ENCODE measurements at places on chromosomes 16 and 17. TPM values are rescaled to one million over a fixed set of nuclear protein-coding genes. Genes with fewer than 3 reads are reported as not detected.
A peak's percentile ranks its signal among the peaks of the same experiment; 100 is the strongest.

Gene GPR179
- 0.14 TPM for total RNA-seq

- peak; percentile 25 for DNase-seq
Observed at GRCh38 chr17:46191322-46192188, 1.7 kb downstream of the KANSL1 start.

- no peak for DNase-seq
Observed at GRCh38 chr16:66682271-66682670, 14.3 kb downstream of the CMTM4 start.

Gene CA5A
- not detected for total RNA-seq

Gene TMEM256
- 192 TPM for total RNA-seq

Gene MYL11
- 23.5 TPM for total RNA-seq

DNA sequence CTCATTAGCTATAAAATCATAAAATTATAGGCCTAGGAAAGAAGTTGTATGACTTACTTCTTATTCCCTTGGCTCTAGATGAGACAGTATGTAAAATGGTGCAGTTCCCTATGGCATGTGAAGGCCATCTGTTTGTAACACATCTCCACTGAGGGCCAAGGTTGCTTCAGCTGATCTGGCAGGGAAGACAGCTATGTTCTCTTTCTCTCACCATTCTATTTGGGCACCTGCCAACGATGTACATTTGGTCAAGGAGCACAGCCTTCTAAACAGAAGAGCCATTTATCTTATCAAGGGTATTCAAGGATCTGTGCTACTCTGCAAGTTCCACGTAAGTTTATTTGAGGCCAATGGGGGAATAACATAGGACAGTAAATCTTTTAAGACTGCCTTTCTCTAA is 129.8 kb upstream of the TOM1L1 start:
- DNase-seq = no peak

Gene TIGD7
- total RNA-seq = 15.5 TPM

Gene DHX58
- 38.6 TPM for total RNA-seq

DNA sequence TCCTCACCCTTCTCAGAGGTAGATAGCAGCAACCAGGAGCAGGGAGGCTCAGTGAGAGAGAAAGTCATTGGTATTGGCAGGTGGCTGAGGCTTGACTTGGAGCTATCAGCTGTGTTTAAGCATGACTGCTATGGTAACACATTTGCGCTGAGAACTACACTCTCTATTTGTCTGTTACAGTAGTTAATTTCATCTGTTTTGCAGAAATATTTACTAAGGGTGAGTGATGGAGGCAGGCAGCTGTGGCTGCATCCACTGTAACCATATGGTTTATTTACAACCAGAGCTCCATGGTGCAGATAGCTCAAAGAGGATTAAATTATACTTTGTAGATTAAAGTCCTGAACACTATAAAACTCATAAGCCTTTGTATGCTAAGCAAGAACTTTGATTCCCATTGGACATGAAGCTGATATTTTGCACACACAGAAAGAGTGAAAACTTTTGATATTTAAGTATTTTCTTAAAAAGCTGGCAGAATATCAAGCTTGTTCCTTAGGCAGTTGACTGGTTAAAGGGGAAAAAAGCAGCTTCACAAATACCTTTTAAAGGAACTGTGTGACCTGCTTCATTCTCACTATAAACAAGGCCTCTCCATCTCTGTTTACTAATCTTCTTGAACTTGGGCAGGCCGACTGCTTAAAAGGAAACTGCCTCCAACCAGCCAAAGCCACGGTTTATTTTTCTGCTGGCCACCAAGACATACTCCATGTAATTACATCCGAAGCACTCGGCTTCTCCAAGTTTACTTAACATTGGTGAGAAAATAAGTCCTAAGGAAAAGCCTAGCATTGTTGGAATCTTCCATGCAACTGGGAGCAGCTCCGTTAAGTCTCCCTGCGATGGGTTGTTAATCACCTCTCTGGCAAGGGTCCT is 299.8 kb upstream of the ZFHX3 start:
- no peak for DNase-seq

Gene MRTFB
- total RNA-seq = 102 TPM

DNA sequence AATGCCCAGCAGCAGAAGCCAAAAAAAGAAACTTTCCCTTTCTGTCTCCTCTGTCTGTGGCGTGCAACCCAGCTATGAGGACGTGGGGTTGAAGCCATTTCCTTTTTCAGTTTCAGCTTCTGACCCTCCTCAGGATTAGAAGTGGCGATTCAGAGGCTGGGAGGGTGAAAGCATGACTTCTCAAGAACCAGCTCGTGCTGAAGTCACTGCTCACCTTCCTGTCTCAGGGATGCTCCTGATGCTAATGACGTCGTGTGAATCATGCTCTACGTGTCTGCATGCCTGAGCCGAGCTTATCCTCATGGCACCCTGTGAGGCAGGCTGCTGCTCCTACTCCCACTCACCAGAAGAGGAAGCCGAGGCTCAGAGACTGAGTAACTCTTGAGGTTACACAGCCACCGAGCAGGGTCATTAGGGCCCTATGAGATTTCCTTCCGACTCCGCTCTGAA is 5.7 kb upstream of the LPO start:
- no peak for DNase-seq

- peak; percentile 19 for DNase-seq
Observed at GRCh38 chr16:28218109-28218508, 6.3 kb upstream of the XPO6 start.
